Panc1 (cell line): ENCODE measurements at places on chromosomes 6 and 20.

- no peak for DNase-seq
These were observed 504 bp downstream of the B4GALT5 start for GRCh38 chr20:49712996-49713752.

DNA sequence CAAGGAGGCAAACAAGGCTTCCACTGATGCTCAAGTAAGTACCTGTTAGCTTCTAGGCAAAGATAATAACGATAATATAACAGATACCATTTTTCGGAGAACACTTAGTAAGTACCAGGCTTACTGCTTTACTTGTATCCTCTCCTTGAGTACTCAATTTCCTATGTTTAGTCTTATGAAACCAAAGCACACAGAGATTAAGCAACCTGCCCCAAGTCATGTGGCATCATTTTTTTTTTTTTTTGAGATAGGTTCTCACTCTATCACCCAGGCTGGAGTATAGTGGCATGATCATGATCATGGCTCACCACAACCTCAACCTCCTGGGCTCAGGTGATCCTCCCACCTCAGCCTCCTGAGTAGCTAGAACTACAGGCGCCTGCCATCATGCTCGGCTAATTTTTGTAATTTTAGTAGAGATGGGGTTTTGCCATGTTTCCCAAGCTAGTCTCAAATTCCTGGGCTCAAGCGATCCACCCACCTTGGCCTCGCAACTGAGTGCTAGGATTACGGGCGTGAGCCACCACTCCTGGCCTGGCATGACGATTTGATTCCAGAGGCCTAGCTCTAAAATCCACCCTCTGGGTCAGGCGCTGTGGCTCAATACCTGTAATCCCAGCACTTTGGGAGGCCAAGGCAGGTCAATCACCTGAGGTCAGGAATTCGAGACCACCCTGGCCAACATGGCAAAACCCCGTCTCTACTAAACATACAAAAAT is 14.0 kb downstream of the SPAG4 start:
- DNase-seq: no peak

GRCh38 chr20:35902545-35902941 is 51.8 kb downstream of the SCAND1 start:
- DNase-seq: no peak

GRCh38 chr20:41300383-41300782 is 17.1 kb downstream of the ZHX3 start:
- no peak for DNase-seq

DNA sequence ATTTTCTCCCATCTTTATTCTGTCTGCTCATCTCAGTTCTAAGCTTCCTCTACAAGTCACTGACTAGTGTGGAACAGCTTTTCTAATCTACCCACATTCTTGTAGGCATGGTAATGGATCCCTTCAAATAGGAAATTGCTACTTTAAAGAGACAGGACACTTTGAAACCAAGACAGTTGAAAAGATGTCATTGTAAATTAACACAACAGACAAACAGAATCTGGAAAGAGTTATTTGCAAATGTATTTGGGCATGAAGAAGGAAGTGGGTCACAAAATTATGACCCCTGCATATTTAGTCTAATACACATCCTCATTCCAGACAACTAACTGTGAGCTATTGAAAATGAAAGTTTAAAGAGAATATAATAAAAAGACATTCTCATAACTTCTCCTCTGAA is 298.2 kb upstream of the MARCKS start:
- DNase-seq: no peak

DNA sequence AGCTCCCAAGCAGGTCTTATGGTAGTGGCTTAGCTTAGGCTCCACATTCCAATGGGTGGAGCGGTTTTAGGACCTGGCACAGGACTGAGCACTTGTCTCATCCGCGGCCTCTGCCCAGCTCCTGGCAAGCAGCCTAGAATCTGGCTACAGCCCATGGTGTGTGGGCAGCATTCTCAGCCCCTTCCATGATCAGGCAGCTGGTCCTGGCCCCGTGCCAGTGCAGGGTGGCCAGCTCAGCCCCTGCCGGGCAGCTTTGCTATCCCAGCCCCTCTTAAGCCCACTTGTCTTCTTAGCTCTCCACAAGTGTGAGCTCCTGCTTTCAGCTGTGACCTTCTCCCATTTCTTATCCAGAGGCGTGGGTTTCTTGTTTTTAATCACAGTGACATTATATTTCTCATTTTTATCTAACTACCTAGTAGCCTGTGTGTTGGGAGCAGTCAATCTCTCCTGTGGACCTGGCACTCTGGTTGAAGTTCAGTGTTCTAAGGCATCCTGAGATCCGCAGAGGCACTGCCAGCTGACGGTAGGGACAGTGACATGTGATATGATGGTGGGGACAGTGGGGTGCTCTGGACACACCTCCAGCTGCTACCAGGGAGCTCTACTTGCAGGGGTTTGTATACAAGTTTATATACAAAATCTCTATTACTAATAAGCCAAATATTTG is 119.9 kb upstream of the PRND start:
- no peak for DNase-seq
